ENCODE measurements at places on chromosomes 4 and X.

DNA sequence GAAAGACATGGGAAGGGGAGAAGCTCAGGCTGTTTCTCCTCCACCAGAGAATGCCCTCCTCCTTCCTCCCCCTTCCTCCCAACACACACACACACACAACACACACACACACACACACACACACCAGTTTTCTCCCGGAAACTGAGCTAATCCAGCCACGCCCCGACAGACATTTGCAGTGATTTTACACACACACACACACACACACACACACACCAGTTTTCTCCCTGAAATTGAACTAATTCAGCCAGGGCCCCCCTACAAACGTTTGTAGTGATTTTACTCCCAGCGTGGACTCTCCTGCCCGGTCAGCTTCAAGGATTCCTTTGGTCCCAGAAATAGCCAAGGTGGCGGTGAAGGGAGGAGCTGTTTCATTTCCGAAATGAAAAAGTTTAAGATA lies 32.9 kb upstream of the STX18 start:
- DNase-seq, result no peak

- DNase-seq, result no peak
Observed at GRCh38 chr4:157196046-157196445, 24.5 kb upstream of the GRIA2 start.

DNA sequence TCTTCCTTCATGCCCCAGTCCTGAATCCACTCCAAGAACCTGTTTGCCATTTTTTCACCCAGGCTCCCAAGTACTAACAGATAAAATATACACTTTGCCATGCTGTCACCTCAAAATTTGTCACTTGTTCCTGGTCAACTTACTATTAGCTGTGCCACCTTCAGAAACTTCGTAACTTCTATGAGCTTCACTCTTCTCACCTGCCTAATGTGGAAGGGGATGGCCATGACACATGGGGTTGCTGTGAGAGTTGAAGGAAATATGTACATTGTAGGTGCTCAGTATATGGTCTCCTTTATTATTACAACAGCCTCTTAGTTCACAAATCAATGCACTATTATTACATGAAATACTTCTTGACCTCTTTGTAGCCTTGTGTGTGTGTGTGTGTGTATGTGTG lies 10.4 kb downstream of the TMSB4X start:
- DNase-seq, result no peak

DNA sequence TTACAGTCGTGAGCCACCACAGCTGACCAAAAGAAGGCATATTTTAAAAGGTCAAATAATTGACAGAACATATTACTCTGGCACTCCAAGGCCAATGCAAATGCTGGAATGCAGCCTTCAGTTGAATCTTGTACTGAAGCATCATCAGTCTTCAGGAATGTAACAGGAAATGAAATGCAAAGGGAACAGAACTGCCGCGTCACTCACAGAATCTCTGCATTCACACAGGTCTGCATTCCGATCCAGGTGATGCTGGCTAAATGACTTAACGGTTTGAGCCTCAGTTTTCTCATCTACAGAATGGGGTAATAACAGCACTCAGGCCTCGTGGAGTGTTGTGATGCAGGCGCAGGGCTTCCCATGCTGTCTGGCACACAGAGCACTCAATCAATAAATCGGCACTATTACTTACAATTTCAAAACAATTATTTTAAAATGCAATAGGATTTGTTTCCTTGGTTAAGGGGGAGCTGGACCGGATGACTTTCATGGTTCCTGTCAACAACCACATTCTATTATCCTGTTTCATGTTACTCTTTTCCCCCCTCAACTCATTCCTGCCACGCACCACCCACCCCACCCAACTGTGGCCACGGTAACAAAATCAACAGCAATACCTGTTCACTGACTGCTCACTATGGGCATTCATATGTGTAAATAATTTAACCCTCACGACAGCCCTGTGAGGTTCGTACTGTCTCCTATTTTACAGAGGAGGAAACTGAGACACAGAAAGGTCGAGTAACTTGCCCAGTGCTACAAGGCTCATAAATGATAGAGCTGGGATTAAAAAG lies 32.4 kb downstream of the IGFBP7 start:
- DNase-seq, result no peak

DNA sequence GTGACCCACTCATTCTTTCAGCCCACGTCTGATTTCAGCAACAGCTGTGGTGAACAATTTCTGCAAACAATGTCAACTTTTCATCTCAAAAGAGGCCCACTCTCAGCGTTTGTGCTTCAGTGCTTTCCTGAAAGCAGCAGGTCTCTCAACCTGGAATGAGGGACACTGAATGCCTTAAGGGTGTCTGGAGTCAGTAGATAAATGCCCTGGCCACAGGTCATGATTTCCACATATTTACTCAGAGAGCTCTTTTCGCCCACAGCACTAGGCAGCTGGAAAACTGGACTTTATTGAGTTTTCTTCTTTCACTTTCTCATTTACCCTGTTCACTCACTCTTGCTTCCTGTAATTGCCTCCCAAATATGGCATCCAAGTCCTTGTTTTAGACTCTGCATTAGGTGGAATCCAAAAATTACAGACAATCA lies 52.8 kb downstream of the NPFFR2 start:
- no peak for DNase-seq

DNA sequence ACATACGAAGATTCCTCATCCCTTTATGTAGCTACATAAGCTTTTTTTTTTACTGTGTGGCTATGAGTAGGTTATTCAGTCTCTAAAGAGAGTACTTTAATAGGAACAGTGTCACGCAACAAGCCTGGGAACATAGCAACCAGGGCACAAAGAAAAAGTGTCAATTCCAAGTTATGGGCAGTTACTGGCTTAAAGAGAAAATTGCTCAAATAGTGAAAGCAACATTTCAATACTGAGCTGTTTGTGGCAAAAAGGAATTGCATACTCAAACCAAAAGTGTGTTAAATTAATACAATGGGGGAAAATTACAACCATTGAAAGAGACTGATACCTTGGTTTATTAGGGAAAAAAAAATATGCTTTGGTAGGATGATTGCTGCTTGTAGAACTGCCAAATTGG lies 41.2 kb upstream of the ENOX2 start:
- DNase-seq, result no peak

DNA sequence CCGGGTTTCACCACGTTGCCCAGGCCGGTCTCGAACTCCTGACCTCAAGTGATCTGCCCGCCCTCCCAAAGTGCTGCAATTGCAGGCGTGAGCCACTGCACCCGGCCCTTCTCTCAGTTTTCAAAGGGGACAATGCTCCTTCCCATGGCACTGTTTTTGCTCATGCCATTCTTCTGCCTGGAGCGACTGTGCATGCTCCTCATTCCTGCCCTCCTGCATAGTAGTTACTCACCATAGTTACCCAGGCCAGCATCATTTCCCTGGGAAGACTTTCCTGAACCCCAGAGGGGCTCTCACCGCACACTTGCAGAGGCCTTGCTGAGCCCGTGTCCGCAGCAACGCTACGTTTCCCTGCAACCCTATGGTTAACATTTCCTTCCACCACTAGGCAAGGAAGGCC lies 3.3 kb upstream of the CXCL9 start:
- DNase-seq, result no peak

- no peak for DNase-seq
Observed at GRCh38 chr4:147994491-147995385, 262.9 kb downstream of the ARHGAP10 start.

GRCh38 chr4:82696117-82696860 lies 102.3 kb downstream of the SCD5 start:
- DNase-seq, result no peak

GRCh38 chr4:5444918-5445517 lies 263.3 kb downstream of the EVC2 start:
- no peak for DNase-seq

DNA sequence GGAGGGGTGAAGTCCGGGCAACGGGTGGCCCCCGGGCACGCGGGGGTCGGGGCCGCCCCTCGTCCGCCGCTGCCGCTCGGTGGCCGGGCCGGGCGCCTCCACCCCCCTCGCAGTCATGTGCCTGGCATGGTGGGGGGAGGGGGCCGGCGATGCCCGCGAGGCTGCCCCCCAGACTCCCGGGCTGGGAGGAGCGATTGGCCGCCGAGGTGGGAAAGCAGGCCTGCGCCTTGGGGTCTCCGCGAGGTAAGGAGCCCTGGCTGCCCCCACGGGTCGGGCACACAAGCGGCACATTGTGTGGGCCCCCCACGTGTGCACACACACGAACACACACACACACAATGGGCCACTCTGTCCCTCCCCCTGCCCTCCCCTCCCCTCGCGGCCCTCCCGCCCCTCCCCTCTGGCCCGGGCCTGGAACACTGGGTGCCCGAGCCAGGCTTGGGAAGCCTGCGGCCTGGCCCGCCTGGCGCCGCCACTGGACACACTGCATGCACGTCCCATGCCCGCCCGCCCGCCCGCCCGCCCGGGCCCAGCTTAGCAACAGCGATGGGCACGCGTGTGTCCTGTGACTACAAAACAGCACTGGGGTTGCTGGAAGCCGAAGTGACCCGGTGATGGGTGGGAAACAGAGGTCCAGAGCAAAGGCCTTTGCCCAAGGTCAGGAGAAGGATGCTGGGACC lies 1.3 kb downstream of the SLC6A8 start:
- DNase-seq, result no peak

DNA sequence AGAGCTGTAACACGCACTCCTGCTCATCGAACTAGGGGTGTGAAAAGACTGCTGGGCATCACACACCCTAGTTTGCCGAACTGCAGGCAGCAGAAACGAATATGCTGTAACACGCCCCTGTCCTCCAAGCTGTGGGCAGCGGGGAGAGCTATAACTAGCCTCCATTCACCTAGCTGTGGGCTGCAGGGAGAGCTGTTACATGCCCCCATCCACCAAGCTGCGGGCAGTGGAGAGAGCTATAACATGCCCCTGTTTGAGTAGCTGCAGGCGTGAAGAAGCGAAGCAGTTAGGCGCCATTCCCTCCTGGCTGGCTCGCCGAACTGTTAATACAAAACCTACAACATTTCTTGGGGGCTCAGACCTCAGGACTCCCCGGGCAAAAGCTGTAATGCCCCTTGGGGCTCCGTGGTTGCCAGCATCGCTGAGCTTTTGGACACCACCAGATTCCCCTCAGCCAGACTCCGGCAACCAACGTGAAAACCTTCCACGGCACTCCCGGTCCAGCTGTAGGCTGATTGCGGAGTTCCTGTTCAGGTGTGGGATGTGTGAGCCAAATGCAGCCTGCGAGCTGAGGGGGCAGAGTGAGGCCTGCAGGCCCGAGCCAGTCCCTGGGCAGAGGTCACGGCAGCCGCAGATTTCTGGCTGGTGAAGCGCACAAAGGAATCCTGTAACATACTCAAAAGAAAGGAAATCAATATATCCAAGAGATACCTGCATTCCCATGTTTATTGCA lies 41.1 kb upstream of the ANKRD17 start:
- DNase-seq, result no peak

DNA sequence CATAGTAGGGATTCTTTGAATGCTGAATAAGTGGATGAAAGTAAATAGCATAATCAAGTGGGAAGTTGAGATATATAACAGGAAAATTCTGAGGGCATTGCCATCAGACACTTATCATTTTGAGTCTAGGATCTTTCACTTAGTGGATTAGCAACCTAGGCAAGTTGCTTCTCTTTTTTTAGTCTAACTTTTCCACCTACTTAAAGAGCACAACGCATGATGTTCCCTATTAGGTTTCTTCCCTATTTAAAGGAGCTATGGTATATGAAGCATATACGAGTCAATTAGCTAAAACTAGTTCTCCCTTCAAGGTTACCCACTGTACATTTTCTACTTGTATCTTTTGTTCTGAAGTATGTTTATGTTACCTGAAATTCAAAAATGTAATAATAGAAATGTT lies 67.1 kb upstream of the HS3ST1 start:
- no peak for DNase-seq

GRCh38 chr4:184406958-184407391 lies 67.4 kb downstream of the IRF2 start:
- no peak for DNase-seq

DNA sequence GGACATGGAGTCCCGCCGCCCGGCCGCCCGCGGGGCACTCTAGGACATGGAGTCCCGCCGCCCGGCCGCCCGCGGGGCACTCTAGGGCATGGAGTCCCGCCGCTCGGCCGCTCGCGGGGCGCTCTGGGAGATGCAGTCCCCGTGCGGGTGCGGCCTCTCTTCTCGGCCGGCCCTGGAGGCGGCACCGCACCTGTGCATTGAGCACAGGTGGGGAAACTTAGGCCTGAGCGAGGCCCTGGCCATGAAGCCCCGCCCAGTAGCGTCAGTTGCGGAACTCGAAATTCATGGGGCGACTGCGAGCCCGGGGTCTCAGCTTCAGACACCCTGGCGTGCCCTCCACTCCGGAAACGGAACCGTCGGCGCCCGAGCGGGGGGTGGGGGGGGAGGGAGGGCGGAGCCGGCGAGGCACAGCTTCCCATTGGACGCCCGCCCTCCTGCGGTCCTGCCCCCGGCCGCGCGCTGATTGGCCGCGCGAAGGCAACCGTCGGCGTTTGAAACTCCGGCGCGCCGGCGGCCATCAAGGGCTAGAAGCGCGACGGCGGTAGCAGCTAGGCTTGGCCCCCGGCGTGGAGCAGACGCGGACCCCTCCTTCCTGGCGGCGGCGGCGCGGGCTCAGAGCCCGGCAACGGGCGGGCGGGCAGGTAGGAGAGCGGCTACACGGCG lies at the start of the genes TACC3 and TMEM129:
Gene TACC3 (plus strand): TSS at position 519 of the 663 bp plus-strand sequence. CDS start 1,901 bp downstream, outside the sequence.
Gene TMEM129 (minus strand): TSS at position 321 of the 663 bp plus-strand sequence. CDS start 486 bp downstream, outside the sequence.
- peak; percentile 76 for DNase-seq

DNA sequence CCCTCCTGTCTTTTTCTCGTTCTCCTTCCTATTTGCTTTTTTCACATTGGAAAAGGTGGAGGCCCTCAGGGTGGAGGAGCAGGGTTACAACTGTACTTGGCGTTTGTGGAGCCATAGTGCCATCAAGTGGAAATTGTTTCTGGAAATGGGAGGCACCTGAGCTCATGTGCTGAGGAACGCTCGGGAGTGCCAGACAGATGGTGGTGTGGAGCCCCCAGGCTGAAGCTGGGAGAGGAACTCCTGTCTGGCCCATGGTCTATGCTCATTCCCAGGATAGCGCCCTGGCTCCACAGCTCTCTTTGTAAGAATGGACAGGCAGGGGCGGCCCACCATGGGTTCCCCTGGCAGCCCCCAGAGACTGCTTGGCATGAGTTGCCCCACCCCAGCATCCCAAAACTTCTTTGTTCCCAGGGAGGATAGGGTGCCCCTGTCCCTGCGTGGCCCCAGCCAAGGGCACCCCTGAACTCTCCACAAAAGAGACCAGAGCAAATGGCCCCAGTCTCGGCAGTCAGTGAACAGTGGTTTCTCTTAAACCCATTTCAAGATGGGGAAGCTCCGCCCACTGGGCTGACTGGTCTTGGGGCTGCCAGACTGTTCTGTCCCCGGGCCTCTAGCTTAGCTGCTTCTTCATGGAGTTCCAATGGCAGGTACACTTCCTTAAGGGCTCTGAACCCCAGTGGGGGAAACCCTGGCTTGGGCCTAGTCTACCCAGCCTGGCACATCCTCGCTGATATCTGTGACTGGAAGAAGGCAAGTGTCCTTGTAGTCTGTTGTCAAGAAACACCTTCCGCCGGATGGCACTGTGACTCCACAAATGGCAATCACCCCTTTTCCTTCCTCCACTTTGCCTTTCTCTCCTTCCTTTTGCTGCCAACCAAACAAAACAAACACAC lies 70.1 kb downstream of the NBDY start:
- peak; percentile 6 for DNase-seq

GRCh38 chr4:158739600-158739999 lies 16.4 kb upstream of the PPID start:
- no peak for DNase-seq

- DNase-seq, result no peak
Observed at GRCh38 chrX:150775569-150776350, 82.6 kb downstream of the MTMR1 start.

GRCh38 chr4:119139311-119139710 lies 3.7 kb downstream of the MYOZ2 start:
- no peak for DNase-seq

All from NCI-H1417 treated with DMSO at 0.1 percent for 48 hours (cell line).